ENCODE measurements at places on chromosomes 11 and 22.

- no peak for DNase-seq
These were observed 67.1 kb downstream of the MYEOV start for GRCh38 chr11:69361048-69361447.

- no peak for DNase-seq
These were observed 70.6 kb downstream of the ARHGAP42 start for GRCh38 chr11:100757646-100758045.

DNA sequence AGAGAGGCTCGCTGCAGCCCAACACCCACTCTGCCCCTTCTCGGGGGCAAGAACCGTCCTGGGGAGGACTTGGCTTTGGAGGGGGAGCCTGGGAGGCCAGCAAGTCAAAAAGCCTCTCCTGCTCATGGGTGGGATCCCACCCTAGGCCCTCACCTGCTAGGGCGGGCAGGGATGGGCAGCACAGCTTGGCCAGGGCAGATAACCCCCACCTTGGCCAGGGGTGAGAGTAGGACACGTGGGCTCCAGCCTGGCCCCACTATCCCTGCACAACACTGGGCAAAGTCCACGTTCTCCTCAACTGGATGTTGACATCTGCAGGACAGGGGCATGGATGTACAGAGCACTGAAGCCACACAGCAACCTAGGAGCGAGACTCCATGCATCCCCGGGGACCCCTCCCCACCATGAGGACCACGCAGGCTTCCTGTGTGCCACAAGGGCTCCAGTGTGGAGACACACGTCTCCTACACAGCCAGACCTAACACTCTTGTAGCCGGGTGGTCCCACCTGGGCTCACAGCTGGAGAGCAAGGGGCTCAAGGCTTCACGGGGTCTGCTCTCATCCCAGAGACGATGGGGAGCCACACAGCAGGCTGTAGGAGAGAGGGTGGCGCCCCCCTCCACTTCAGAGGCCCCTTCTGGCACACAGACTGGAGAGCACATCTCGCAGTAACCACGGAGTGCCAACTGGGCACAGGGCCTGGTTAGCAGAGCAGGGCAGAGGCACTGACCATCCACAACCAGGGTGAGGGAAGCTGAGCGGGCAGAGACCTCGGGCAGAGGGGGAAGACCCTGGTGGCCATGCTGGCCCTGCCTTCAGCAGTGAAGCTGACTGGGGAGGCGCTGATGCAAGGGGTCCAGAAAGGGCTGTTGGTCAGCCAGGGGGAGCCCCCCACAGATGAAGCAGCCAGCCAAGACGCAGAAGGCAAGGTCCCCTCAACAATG, 171.1 kb downstream of the CRYBB2 start:
- no peak for DNase-seq

DNA sequence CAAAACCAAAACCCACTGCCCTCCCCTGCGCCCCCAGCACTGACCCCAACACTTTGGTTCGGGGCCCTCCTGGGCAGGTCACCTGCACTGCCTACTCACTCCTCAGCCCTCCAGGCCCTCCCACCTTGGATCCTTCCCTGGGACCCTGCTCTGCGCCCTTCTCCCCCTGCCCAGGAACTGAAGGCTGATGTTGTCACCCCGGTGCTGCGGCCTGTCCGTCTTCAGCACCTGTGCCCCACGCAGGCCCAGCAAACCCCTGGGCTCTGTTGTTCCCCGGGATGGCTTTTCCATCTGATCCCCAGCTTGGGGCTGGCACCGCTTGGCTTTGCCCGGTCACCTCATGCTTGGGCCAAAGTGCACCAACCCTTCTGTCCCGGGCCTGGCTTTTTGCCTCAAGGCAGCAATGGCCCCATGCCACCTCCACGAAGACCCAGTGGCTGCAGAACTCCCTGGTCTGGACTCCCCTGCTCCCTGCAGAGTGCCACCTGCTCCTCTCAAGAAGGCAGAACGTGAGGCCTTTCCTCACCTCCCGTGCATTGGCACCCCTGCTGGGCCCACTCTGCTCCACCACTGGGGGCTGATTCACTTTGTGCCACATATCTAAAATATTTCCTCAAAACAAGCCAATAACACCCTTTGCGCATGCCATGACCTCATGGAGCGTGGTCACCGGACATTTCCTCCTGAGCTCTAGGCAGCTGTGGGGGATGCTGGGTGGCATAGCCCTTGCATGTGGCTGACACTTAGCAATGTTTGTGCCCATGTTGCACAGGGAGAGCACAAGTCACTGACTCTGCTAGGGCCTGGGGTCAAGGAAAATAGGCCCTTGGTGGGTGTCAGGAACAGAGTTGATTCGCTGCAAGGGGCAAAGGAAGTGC, 8.8 kb downstream of the PPM1F start:
- no peak for DNase-seq

DNA sequence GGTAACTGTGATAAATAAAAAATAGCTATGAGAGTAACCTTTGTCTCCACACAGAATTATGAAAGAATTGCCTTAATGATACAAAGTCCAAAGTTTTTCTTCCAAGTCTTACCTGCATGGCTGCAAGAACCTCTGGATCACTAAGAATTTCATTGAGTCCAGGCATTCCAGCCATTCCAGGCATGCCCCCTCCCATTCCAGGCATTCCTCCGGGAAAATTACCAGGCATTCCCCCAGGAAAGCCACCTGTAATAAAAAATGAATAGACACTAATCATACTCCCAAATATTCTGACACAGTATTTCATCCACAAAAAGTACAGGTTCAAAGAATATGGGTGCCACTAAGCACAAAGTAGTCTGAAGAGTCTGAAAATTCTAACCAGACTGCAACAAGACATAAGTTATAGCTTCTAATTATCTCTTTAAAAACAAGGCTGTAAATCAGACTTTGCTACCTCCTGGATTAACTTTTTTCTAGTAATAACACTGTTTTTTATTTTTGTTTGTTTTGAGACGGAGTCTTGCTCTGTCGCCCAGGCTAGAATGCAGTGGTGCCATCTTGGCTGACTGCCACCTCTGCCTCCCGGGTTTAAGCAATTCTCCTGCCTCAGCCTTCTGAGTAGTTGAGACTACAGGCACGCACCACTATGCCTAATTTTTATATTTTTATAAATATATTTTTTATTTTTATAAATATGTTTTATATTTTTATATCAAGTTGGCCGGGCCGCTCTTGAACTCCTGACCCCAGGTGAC, 8.0 kb upstream of the SLC25A17 start:
- no peak for DNase-seq

DNA sequence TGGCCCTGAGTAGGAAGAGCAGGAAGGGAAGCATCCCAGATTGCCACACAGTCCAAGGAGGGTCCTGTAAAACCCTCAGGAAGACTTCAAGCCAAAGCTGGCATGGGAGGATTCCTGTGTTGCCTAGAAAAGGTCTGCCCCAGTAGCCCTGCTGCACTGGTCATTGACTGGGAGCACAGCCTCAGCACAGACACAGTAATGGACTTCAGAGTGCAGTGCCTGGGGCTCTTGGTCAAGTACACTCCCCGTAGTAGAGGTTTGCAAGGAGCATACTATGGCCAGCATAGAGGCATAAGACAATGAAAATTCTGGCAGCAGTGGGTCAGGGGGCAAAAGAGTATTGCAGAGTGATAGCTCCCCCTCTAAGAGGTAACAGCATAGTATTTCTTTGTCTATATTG, 36.2 kb upstream of the FJX1 start:
- DNase-seq, result no peak
